ENCODE measurements at places on chromosomes 2 and 18.
A peak's percentile ranks its signal among the peaks of the same experiment; 100 is the strongest.

- DNase-seq: no peak
These were observed 261.3 kb upstream of the MEIS1 start for GRCh38 chr2:66173645-66174044.

- DNase-seq: no peak
These were observed 15.2 kb upstream of the RAPH1 start for GRCh38 chr2:203550266-203550665.

- DNase-seq: peak; percentile 13
These were observed 42.1 kb upstream of the ITSN2 start for GRCh38 chr2:24402242-24403097.

- DNase-seq: peak; percentile 98
These were observed 86.8 kb downstream of the FMNL2 start for GRCh38 chr2:152421521-152422370.

- DNase-seq: peak; percentile 92
These were observed 44.8 kb downstream of the ARL4C start for GRCh38 chr2:234451852-234452625.

DNA sequence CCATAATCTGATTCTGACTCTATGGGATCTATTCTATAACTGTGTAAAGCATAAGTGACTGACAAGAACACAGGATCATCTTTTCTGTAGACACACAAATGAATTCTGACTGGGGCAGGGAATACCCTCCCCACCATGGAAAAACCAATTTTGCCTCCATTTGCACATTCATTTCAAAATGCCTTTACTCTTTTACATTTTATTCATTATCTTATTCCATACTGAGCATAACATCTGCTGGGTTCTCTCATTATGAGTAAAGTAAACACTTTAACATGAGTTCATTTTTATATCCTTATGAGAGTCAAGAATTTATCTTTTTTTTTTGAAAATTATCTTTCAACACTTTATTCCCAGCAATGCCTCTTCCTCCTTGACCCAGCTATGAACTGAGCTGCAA lies 163.5 kb downstream of the RNF152 start:
- no peak for DNase-seq

DNA sequence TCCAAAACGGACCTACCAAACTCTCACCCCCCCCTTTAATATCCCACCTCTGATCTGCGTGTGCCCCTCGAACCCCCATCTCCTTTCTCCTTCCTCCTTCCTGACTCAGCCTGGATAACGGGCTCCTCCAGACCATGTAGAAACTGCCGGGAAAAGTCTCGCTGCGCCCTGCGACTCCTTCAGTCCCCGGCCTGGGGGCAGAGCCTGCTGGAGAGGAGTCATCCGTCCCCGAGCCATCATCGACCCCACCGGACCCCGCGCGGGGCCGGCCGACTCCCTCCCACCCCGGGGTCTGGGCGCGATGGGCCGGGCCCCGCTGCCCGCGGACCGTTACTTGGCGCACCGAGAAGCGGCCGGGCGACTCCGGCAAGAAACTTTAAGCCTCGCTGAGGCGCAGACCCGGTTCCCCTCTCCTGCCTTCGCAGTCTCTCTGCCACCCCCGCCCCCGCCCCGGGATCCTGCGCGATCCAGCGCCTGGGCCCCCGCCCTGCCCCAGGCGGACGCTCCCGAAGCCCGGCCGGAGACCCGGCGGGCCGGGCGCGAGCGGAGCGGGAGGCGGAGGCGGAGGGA lies 3.4 kb downstream of the ZEB2 start:
- DNase-seq: peak; percentile 77

GRCh38 chr2:185384822-185385560 lies 353.6 kb upstream of the FSIP2 start:
- DNase-seq: no peak

DNA sequence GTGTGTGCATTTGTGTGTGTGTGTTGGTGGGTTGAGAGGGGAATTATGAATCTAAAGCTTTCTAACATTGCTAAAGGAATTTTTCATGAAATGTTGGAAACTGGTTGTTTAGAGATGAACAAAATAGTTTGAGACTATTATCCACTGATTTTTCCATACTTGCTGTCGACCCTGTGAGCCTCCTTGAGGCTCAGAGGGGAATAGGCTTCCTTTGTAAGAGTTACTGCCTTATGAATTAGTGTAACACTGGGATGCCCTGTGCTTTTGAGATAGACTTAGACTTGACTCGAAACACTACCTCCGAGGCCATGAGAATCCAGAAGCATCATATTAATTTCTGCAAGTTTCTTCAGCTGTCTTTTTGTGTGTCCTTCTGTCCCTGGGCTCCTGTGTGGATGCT lies 37.9 kb downstream of the AQP4 start:
- no peak for DNase-seq

- DNase-seq: peak; percentile 93
These were observed 6.2 kb downstream of the COLEC12 start for GRCh38 chr18:493986-494983.

- DNase-seq: no peak
These were observed 973.0 kb upstream of the CHAC2 start for GRCh38 chr2:52794581-52794980.

DNA sequence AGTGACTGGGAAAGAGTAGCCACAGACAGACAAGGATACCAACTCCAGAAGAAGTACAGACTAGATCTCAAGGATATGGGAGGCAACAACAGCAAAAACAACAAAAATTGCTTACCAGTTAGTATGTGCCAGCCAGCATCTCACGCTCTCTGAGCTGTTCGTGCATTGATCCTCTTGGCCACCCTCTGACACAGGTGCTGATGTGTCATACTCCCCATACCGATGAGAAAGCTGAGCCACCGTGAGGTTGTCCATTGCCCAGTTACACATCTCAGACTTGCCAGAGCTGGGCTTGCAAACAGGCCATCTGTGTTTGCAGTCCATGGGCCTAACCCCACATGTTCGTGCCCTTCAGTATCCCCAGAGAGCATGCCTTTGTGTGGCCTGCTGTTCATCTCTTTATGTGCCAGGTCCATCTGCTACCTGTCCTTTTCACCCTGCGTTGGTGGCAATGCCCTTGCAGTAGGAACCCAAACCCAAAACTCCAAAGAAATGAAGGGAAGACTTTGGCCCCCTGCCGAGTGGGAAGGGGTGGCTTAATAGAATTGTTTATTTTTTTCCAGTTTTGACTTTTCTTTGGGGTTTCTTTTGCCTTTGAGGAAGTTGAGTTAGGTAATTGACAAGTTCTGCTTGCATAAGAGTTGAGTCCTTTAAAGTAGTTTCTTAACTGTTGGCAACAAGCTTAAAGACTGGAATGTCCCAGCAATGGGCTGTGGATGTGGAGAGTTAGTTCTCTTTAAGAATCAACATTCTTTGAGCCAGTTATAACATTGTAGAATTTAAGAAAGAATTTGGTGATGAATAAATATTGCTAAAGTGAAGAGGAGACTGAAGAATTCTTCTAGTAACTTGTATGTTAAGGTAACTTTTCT lies 46.7 kb downstream of the LYPD6B start:
- DNase-seq: peak; percentile 46

DNA sequence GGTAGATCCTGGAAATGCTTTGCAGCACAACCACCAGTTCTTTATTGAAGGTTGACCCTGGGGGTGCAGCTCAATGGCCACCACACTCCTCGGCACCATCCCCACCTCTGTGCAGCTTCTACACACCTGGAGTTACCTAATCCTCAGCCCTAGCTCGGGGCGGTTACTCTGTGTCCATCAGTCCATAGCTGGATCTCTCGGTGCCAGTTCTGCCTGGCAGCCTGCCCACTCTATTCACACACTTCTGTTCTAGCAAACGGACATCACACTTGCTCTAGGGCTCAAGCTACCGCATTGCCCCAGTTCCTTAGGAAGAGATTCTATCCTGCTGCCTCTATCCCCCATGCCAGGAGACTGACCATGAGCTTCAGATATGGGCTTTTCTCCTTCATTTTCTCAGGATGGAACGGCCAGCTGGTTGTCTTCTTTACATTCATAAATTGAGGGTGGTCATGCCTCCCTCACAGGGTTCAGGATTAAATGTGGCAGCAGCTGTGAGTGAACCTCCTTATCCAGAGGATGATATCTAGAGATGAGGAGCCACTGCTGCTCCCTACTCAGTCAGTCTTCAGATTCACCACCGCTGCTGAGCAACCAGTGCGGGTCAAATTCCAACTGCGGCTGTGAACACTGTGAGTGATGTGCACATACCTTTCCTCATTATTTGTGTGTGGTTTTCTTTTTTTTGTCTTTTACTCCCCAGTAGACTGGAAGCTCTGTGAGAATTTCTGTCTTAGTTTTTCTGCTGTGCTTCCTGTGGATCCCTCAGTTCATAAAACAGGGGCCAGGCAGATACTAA lies 66.9 kb upstream of the TRIB2 start:
- no peak for DNase-seq

DNA sequence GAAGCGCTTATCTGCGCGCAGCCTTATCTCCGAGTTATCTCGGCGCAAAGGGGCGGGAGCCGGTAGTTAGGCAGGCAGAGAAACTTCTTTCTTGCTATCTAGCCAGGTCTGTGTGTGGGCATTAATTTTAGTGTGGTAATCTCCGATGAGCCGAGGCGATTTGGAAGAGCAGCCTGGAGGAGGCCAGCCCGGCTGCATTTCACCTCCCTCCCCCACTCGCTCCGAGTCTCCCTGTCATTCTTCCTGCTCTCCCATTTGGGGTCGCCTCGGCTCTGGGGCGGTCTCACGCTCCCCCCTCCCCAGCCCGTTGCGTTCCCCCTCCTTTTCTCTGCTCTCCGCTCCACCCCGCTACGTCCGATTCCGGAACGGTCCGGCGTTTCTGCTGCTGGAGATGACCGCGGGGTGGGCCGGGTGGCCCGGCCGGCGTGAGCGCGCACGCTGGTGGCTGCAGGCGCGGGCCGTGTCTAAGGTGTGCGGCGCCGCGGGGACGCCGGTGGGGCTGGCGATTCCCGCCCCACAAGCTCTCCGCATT lies 566 bp downstream of the GATA6 start:
- DNase-seq: peak; percentile 77

DNA sequence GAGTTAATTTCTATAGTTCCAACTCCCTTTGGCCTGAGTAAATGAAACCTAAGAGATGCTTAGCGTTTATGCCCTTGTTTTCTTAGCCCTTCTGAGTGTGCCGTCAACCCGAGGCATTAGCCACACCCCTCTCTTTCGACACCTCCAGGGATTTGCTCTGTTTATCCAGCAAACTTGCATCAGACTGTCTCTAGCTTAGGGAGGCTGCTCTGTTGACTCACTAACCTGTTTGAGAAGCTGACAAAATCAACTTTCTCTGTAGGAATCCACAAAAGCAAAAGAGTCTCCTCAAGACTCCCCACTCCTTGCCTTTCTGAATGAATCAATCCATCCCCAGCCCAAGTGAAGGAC lies 317.6 kb downstream of the TNS1 start:
- peak; percentile 98 for DNase-seq

GRCh38 chr2:85758361-85759256 lies 4.8 kb downstream of the ATOH8 start:
- peak; percentile 58 for DNase-seq

Measured in GM23248 (cell line).